ENCODE measurements at places on chromosomes 13 and 19.

GRCh38 chr19:35213663-35214632 is 14.6 kb downstream of the FAM187B start:
- no peak for DNase-seq

DNA sequence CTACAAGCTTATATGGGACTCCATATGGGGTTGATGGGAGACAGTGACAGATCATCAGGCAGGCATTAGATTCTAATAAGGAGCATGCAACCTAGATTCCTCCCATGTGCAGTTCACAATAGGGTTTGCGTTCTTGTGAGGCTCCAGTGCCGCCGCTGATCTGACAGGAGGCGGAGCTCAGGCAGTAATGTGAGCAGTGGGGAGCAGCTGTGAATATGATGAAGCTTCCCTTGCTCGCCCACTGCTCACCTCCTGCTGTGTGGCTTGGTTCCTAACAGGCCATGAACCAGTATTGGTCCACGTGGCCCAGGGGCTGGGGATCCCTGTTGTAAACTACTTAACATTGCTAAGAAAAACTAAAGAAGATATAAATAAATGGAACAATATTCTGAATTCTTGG is 378.4 kb downstream of the KCNRG start:
- no peak for DNase-seq

GRCh38 chr19:2750808-2751437 is 11.1 kb upstream of the SLC39A3 start:
- DNase-seq, result no peak

DNA sequence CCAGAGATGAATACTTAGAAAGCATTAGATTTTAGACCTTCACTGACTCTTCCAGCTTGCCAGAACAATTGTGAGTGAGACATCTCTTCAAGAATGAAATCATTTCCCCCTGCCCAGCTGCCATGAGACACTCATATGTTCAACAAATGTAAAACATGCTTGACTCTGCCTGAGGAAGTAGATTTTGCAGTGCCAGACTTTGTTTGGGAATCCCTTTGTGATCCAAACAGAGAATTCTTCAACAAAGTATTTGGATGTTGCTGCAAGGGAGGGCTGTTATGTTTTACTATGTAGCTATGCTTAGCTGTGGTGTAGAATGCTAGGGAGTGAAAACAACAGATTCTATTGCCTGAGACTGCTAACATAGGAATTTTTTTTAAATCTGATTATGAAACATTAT is 416.4 kb downstream of the DCT start:
- peak; percentile 69 for DNase-seq

- peak; percentile 13 for DNase-seq
Measured at GRCh38 chr19:39031368-39032062, 834 bp downstream of the FBXO27 start.

GRCh38 chr13:102721800-102722231 is 27.0 kb upstream of the METTL21C start:
- DNase-seq, result no peak

DNA sequence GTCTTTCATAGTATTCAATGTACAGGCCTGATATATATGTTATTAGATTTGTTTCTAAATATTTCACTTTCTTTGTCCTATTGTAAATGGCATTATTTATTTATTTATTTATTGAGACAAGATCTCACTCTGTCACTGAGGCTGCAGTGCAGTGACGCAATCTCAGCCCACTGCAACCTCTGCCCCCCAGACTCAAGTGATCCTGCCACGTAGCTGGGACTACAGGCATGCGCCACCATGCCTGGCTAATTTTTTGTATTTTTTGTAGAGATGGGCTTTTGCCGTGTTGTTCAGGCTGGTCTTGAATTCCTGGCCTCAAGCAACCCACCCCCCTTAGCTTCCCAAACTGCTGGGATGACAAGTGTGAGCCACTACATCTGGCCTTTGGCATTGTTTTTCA is 5.4 kb upstream of the GAS6 start:
- DNase-seq, result no peak

- DNase-seq, result no peak
Measured at GRCh38 chr13:111317042-111317550, 3.3 kb upstream of the TEX29 start.

GRCh38 chr13:62207388-62207787 is 791.7 kb upstream of the PCDH20 start:
- no peak for DNase-seq

GRCh38 chr19:56862741-56863140 is 22.2 kb upstream of the PEG3 start:
- DNase-seq, result no peak

- no peak for DNase-seq
Measured at GRCh38 chr19:2546128-2547032, 70.5 kb downstream of the GADD45B start.

DNA sequence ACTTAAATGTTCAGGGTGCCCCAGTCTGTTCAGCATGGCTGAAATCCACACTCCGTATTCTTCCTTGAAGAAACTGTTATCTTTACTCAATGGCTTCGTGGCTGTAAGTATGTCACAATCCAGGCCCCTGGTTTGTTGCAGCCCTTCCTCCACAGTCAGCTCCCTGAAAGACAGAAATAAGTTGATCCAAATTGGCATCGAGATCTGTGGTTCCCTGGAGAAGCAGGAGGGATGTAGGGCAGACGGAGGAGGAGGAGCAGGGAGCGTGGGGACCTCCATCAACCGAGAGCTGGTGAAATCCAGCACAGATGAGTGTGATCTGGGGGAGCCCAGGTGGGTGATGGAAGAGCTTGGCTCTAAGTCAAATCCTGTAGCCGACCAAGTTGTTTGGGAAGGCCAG is 304 bp downstream of the TSPAN16 start:
- no peak for DNase-seq

DNA sequence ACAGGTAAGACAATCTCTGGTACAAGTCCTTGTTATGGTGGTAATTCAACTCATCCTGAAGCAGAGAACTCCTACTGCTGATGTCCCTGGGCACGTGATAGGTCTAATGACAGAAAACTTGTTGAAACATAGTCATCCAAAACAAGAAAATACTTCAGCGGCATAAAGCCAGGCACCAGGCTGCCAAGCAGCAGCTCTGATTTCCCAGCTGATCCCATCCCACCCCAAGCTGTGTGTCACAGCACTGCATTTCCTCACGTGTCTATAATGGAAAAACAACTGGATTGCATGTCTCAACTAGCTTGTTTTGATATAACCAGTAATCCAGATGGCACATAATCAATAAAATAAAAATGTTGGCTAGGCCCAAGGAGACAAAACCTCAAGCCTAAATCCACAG is 64.8 kb downstream of the MIPEP start:
- no peak for DNase-seq

- no peak for DNase-seq
Measured at GRCh38 chr13:29882076-29882475, 31.7 kb upstream of the UBL3 start.

- DNase-seq, result no peak
Measured at GRCh38 chr13:23467048-23467931, 33.8 kb upstream of the SACS start.

DNA sequence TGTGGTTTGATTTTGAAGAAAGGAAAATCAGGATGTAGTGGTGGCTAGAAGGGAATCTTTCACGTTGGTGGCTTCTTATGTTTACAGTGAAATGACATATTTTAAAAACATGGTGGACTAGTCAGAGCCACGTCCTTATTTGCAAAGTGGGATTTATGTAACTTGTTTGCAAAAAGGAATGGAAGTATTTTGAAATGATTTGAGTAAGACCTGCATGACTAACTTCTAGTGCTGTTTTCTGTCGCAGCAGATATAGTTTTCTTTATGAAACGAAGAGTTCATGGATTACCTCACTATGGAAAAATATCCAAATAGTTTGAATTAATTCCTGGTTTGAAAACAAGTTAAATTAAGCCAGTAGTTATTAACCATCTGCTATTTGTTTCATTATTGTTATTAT is 476.5 kb downstream of the MYO16 start:
- DNase-seq, result no peak

DNA sequence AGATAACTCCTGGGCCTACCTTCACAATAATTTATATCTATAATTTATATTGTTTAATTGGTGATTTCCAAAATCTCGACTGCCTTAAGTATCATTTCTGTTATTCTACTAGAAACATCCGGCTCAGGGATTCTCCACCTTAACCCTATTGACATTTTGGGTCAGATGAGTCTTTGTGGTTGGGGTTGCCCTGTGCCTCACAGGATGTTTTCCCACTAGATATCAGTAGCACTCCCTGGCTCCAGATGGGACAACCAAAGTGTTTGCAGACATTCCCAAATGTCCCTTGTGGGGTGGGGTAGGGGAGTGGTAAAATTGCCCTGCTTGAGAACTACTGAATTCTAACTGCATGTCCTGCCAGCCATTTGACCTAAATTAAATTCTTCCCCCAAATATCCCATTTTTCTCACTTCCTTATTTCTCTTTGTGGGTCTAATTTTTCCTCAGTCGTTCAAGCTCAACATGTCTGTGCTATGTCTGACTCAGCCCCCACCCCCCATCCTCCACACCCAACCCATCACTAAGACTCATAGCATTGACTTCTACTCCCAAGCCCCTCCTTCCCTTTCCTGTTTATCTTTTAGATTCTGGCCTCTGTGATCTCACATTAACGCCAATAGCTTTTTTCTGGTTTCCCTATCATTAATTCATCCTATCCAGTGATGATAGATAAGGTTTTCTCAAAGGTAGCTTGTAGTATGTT is 545.1 kb downstream of the EFNB2 start:
- DNase-seq, result no peak

GRCh38 chr19:18717601-18718000 is 34.1 kb downstream of the CRTC1 start:
- DNase-seq, result no peak

DNA sequence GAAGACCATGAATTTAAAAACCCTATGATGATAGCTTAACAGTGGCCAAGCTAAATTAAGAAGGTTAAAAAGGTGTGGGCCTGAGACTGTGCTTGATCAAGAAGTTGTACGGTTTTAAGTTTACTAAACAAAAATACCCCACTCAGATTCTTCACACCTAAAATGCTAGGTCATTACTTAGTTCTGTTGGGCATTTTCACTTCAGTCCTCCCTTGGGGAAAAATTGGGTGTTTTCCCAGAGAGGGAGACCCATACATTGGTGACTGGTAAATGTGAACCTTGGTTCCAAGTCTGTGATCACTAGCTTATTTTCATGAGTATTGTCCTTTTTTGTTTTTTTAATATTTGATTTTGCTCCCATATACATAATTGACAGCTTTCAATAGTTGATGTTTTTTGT is 44.4 kb downstream of the MTUS2 start:
- DNase-seq, result no peak

- DNase-seq, result no peak
Measured at GRCh38 chr19:36482876-36483275, 6.5 kb downstream of the ZNF566 start.

DNA sequence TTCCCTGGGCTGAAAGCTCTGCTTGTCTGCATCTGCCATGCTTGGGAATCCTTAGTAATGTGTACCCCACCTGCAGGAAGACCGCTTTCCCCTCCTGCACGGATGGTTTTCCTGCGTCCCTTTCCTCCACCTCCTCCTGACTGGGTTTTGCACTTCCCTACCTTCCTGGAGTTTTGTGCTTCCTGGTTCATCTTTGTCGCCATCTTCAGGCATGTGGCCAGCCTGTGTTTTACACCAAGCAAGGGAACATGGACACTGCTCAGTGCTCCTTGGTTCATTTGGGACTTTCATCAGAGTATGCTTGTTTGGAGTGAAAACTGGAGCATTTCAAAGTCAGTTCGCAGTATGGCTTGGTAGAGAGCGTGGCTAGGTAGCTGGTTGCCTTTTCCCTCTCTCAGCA is 30.7 kb downstream of the ERICH6B start:
- no peak for DNase-seq

- DNase-seq, result no peak
Measured at GRCh38 chr19:18401580-18402112, 4.2 kb upstream of the LRRC25 start.

DNA sequence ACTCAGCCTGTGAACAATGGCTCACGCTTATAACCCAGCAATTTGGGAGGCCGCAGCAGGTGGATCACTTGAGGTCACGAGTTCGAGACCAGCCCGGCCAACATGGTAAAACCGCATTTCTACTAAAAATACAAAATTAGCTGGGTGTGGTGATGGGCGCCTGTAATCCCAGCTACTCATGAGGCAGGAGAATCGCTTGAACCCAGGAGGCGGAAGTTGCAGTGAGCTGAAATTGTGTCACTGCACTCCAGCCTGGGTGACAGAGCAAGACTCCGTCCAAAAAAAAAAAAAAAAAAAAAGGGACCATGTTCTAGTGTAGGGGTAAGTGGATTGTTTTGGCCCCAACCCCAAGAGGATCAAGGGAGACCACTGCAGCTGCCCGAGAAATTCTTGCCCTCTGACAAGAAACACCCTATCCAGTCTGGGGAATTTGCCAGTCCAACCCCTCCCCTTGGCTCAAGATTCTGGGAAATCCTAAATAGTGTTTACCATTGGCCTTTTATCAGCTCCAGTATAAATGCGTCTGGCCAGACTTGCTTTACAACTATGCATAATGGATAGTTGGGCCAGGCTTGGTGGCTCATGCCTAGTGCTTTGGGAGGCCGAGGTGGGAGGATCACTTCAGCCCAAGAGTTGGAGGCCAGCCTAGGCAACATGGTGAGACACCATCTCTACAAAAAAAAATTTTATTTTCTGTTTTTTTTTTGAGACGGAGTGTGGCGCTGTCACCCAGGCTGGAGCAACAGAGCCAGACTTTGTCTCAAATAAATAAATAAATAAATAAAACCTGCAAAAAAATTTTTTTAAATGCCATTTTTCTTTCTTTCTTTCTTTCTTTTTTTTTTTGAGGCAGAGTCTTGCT is 5.1 kb upstream of the DHDH start:
- DNase-seq, result no peak

DNA sequence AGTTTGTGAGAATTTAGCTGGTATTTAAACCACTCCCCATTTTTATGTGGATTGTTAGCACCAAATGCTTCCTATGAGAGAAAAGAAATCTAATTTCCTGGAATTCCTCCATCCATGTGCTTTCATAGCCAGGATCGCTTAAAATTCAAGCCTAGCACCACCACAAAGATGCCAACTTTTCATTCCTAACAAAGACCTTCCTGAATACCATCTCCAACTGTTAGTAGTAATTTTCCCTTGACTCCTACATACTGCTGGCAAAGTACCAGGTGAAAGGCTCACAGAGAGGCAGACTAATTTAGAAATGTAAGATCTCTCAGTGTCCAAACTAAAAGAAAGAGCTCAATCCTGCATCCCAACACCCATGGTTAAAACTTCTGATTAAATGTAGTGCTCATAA is 386.3 kb downstream of the KCTD12 start:
- DNase-seq, result no peak

DNA sequence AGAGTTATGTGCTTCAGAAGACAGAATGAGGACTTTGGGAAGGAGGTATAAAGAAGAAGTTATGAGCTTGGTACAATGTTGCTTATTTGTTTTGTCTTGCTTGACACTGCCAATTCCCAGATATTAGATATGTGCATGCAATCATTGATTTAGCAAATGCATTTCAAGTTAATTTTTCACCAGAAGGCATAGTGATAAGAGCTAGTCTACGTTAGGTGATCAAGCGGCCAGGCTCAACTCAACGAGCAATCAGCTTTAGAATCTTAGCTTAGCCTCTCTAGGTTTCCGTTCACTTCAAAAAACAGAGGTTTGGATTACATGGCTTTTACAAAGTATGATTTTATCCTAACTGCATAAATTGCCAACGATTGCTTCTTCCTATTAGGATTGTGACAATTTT is 81.6 kb upstream of the POSTN start:
- no peak for DNase-seq

GRCh38 chr13:21344662-21345176 is 114.4 kb downstream of the ZDHHC20 start:
- DNase-seq, result no peak
